Calu3 (cell line): ENCODE measurements at places on chromosomes 4 and X. TPM values are rescaled to one million over a fixed set of nuclear protein-coding genes. Genes with fewer than 3 reads are reported as not detected.

Gene LYAR
- 19.1 and 19.8 TPM in 2 replicates for total RNA-seq

Gene EDNRA
- 0.29 and 0.71 TPM in 2 replicates for total RNA-seq

Gene PNMA6A
- 0.31 and 0.44 TPM in 2 replicates for total RNA-seq

Gene CAMK2D
- total RNA-seq: 22.1 and 28.3 TPM in 2 replicates

Gene MAGEC1
- total RNA-seq: not detected in 2 replicates

Gene F11
- 0.38 and 0.86 TPM in 2 replicates for total RNA-seq

Gene C4orf50
- total RNA-seq: not detected in 2 replicates

Gene RBM46
- total RNA-seq: not detected in 2 replicates

Gene CT45A3
- total RNA-seq: not detected in 2 replicates

Gene AMBN
- not detected in 2 replicates for total RNA-seq
